MM.1S (cell line): ENCODE measurements at places on chromosomes 2 and 18.

GRCh38 chr2:70458661-70459060 lies 95.0 kb downstream of the TGFA start:
- no peak for DNase-seq

DNA sequence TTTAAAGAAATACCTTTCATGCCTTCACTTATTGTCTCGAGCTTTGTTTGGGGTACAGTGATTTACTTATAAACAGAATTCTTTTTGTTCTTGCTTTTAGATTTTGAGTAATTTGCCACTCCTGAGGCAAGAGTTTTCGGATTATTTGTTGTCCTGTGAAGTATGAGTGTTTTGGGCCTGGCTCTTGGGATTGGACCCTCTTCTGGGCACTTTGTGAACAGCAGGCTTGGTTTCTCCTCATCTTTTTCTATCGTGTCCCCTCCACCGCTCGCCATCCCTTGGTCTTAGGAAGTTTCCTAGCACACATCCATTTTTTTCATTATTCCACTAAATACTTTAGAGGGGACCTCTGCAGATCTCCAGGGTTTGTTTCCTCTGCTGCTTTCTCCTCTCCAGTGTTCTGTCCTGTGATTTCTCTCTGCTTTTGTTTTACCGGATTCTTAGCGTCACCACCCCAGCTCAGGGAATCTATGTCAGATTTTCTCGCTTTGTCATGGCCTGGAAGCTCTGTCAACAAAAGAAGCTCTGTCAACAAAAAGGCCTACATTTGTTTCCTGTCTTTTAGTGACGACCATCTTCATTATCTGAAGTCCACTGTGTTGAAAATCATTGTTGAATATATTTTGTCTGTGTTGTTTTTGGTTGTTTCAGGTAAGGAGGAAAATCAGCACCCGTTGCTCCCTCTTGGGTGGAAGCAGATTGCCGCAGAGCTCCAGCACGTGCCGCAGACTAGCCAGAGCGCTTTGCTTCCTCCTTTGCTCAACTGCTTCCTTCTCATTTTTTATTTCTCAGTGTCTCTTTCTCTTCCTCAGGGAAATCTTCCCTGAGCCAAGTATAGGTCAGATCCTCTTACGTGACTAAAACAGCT lies 27.8 kb downstream of the ANKRD62 start:
- DNase-seq: no peak

DNA sequence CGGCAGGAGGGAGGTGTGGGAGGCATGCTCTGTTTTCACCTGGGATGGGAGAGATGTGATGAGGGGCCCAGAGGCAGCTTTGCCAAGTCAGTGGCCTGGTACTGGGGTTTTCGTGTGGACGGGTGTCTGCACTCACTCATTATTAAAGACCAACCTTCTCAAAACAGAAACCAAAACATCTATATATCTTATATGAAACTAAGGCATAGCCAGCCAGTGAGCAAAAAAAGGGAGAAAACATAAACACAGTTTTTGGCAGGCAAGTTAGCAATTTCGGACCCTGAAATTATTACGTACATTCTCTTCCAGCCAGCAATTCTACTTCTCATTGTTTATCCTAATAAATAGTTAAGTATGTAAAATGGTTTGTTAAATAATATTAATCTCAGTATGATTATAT lies 181.1 kb upstream of the SMAD2 start:
- DNase-seq: peak; percentile 56

- no peak for DNase-seq
Observed at GRCh38 chr2:15943378-15944280, 3.3 kb downstream of the MYCN start.

DNA sequence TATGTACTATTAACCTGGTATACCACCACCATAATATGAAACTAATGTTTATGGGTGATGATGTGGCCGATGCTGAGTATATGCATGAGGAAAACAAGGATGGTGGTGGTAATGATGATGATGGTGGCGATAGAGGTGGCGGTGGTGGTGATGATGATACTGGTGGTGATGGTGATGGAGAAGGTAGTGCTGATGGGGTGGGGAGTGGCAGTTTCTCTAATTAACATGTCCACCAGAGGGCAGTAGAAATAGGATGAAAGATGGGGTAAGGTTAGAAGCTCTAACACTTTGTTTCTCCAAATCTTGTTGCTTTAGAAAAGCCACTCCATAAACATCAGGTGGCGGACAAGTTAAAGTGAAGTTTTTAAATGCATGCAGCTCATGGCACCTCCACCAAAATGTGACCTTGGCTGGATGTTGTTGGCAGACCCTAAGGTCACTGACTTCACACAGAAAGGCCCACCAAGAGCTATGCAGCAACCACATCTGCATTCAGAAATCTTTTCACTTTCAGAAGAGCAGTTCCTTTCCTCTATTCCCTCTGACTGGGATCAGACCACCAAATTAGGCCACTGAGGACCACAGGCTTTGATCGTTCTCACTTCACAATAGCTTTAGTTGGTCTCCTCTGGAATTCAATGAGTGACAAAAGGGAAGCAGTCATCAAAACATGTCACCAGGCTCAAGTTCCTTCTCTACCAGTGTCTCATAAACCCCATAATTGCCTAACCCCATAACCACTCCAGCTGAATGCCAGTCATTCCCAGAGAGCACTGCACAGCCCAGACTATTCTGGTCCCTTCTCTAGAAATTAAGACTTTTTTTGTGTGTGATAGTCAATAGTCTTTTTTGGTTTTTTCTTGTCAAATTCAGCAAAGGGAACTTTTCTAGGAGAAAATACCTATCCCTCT lies 7.5 kb upstream of the BCL11A start:
- DNase-seq: peak; percentile 59

DNA sequence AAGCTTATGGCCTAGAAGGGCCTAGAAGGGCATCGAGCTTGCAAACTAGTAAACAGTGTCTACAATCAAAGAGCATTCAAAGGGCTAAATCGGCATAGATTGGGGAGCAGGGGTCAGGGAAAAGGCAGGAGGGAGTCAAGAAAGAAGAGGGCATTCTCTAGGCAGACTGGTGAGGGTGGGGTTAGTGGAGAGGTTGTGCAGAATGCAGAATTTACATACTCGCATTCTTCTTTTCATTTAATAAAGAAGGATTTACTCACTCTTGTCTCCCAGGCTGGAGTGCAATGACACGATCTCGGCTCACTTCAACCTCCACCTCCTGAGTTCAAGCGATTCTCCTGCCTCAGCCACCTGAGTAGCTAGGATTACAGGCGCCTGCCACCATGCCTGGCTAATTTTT lies 110.7 kb downstream of the TRIM43 start:
- DNase-seq: no peak

GRCh38 chr2:240575101-240575965 lies 7.0 kb downstream of the RNPEPL1 start:
- DNase-seq: no peak

DNA sequence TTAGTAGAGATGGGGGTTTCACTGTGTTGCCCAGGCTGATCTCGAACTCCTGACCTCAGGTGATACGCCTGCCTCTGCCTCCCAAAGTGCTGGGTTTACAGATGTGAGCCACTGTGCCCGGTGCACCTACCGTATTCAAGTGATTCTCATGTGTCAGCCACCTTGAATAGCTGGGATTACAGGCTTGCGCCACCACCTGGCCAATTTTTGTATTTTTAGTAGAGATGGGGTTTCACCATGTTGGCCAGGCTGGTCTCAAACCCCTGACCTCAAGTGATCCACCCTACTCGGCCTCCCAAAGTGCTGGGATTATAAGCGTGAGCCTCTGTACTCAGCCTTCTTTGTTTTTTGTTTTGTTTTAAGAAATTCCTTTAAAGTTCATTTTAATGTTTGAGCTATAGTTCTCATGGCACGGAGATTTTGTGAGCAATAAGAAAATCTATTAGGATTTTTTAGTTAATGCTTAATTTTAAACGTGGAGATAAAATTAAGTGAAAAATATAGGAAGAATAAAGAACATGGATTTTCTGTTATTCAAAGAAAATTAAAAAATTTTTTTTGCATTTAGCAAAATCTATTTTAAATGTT lies 242.6 kb downstream of the PHLPP1 start:
- peak; percentile 73 for DNase-seq

DNA sequence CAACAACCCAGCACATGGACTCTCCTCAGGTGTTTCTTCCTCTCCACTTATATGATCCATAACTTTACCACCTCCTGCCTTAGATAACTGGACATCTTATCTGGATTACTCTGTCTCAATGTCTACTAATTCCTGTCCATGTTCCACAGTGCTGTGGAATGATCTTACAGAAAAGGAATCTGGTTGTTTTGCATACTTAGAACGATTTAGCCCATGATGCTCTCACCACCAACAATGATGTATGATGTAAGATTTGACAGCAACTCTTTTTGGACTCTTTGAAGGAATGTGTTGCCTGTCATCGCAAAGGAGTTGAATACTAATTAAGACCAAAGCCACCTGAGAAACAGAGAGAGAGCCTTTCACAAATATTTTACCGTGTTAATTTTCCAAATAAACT lies 37.7 kb upstream of the SYT4 start:
- no peak for DNase-seq

- DNase-seq: no peak
Observed at GRCh38 chr2:206004004-206004693, 81.8 kb downstream of the INO80D start.

GRCh38 chr2:4549666-4550210 lies 846.4 kb downstream of the DCDC2C start:
- no peak for DNase-seq

GRCh38 chr2:29449499-29449898 lies 334.3 kb downstream of the CLIP4 start:
- DNase-seq: no peak
